Activated T-cell treated with anti-CD3 and anti-CD28 coated beads for 1 hour (primary cell): ENCODE measurements at places on chromosomes 5 and 9.

DNA sequence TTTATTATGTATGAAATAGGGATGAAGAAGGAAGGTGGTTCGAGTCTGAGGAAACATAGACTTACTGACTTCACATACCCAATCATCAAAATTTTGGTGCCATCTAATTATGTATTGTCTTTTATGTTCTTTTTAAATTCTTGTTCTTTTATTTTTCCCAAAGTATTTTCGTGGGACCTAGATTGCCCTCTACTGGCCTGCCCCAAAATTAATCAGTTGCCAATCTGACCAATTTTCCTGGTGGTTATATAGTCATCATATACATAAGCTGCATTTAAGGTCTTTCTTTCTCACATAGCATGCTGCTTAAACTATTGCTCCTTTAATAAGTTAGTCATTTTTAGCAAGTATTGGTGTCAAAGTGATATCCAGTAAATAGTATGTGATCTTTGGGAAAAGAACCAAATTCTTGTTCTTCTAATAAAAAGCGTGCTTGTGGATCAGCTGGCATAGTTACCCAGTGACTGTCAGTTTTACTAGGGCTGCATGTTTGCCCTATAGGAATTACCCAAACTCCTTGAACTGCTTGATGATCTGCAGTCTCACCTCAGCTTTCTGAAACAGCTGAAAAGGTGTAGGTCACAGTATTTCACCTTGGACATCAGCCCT is 223.5 kb downstream of the SH3GL2 start:
- no peak for DNase-seq

- DNase-seq: no peak
Measured at GRCh38 chr5:99068944-99069650, 140.3 kb upstream of the CHD1 start.

- no peak for DNase-seq
Measured at GRCh38 chr9:123058834-123059233, 25.4 kb downstream of the GPR21 start.

DNA sequence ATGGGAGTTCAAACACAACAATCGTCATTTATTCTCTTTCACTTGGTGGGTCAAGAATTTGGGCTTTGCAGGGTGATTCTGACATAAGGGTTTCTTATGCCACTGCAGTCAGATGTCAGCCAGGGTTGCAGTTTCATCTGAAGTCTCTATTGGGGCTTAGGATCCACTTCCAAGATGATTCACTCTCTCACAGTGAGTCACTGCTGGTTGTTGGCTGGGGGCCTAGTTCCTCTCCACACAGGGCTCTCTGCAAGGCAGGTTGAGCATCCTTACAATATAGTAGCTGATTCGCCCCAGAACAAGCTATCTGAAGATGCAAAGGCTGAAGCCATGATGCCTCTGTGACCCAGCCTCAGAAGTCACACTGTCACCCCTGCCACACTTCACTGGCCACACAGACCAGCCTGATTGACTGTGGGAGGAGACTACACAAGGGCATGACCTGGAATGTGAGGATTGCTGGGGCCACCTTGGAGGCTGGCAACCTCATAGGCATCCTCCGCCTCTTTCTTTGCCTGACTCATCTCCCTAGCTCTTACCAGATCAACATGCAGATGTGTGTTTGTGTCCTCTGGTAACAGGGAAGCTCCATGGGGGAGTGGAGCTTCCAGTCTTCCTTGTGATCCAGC is 4.5 kb upstream of the CARD19 start:
- peak; percentile 35 for DNase-seq

DNA sequence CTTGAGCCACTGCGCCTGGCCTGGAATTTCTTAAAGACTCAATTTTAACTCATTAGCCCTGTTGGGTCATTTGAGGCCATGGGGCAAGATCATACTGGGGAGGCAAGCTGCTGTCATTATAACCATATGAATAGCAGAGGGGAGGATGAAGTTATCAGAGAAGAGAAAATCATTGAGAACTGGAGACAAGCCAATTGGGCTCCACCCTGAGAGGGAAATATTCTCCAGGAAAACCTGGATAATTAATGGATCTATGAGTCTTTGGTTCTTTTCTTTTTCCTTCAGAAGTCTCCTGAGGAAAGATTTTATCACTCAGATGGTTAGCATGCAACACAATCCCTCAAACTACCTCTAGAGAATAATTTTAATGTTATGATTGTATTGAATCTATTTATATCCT is 569.6 kb upstream of the TUSC1 start:
- DNase-seq: no peak

DNA sequence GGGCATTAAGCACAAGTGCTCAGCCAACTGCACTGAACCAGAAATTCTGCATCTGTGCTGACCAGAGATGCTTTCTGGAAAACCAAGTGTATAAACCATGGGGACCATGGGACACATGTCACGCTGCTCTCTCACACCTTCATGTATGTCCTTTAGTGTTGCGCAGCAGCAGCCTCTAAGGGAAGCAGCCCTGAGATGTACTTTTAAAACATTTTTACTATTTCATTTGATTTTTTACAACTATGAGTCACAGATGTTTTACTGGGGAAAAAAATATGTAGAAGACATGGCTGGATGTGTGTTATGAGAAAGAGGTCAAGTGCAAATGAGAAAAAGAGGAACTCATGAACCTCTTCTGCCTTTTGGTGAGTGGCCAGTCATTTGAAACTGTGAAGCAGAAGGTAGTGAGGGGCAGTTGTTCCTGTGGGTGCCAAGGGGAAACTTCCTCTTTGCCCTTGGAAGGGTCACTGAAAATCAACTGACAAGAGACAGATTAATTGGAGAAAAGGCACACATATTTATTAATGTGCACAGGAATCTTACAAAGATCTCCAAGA is 31.4 kb upstream of the SYK start:
- no peak for DNase-seq

- DNase-seq: no peak
Measured at GRCh38 chr5:573976-574375, 38.2 kb upstream of the CEP72 start.

DNA sequence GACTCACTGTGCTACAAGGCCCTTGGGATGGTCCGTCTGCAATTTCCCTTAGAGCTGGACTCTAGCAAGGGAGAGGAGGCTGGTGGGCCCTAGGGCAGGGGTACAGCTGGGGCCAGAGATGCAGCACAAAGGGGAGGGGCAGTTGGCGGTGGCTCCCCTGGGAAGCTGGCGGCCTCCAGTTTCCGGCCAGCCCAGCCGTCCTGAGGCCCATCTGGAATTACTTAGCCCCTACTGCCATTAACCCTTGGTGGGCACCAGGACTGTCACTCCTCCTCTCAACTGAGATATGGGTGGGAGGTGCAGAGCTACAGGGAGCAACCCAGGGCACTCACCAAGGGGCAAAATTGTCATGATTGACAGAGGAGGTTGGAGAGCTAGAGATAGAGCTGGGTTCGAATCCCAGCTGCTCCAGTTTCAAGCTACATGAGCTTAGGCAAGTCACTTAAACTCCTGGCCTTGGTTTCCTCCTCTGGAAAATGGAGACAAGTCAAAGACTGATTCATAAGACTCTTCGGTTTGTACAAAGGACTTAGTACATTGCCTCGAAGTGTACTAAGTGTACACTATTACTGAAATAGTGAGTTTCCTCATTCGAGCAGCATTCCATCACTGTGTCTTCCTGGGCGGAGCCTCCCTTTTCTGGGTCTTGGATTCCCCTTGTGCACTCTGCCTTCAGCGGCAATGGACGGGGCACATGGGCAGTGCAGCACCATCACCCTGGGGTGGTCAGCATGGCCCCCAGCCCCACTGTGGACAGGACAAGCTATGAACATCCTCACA is 2.7 kb upstream of the PDGFRB start:
- DNase-seq: no peak

DNA sequence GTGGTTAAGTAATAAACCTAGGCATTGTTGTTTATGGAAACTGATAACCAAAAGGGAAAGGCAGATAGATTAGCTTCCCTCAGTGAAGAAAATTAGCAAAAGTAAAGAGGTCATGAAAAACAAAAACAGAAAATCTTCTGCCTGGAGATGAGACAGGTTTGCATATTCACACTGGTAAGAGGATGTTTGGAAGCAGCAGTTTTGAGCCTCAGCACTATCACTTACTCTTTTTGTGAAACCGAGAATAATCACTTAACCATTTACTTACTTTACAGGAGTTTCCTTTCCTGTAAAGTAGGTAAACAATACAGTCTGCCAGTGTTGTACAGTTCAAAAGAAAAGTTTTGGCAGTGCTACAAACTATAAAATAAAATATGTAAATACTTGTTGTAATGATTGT is 35.5 kb upstream of the EMB start:
- DNase-seq: no peak

DNA sequence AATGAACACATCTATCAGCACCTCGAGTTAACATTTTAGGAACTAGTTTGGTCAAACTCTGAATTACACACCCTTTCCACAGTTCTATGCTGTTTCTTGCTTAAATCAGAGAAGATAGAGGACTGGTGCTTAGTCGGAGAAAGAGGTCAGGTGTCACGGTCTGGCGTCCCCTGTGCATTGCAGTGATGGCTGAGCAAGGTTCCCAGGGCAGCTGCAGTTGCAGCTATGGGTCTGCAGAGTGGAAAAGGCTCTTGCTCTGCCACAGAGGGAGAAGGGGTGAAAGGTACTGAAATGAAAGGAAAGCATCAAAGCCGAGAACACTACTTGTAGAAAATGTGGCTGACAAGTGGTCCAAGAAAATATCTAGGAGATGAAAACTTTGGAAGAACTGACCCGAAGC is 25.2 kb upstream of the SH3RF2 start:
- DNase-seq: no peak

DNA sequence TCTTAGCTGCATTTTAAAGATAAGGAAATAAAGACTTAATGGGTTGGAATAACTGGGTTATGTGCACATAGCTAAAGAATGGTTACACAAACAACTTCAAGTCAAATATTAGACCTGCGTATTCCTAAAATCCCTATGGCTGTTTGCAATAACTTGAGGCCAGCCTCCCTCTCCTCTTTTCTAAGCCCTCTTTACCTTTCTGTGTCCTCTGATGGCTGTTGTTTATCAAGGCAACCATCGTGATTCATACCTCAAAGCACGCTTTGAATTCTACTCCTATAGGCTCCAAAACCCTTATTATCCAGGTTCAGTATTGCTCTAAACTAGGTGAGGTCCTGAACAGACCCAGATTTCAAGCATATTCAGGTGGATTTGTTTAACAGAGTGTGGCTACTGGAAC is 45.6 kb upstream of the LCP2 start:
- DNase-seq: no peak

GRCh38 chr9:70593241-70593640 is 178.8 kb upstream of the KLF9 start:
- DNase-seq: no peak

DNA sequence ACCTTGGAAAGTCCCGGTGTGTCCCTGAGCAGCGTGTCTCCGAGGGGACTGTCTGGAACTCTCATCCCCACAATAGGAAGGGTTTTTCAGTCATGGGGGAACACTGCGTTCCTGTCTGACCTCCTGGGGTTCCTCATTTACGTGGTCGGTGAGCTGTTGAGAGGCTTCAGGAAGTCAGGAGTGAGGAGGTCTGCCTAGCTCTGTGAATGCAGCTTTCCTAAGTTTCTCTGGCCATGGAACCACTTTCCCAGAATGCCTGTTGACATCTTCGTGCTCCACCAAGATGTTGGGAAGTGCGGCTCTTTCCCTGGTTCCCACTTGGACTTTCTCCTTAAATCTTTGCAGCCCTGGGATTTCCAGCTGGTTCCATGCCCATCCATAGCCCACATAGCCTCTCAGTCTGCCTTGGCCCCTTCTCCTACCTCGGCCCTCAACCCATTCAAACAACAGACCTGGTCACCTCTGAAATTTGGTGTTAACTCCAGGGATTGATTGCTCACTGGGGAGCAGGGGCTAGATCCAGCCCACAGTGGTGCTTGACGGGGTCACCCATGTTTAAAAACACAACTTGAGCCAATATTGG is 27.2 kb downstream of the PSAT1 start:
- no peak for DNase-seq

- DNase-seq: no peak
Measured at GRCh38 chr5:10468256-10468655, 26.6 kb downstream of the ROPN1L start.
